T-helper 22 cell (primary cell): ENCODE measurements at places on chromosomes 11 and 22.
A peak's percentile ranks its signal among the peaks of the same experiment; 100 is the strongest.

- no peak for DNase-seq
These were observed 174.8 kb downstream of the SPON1 start for GRCh38 chr11:14137284-14137683.

GRCh38 chr11:46918083-46918787 lies at the start of gene LRP4:
Gene LRP4 (minus strand): TSS chr11:46918550. CDS start chr11:46918379, 171 bp downstream.
- DNase-seq, result peak; percentile 10

DNA sequence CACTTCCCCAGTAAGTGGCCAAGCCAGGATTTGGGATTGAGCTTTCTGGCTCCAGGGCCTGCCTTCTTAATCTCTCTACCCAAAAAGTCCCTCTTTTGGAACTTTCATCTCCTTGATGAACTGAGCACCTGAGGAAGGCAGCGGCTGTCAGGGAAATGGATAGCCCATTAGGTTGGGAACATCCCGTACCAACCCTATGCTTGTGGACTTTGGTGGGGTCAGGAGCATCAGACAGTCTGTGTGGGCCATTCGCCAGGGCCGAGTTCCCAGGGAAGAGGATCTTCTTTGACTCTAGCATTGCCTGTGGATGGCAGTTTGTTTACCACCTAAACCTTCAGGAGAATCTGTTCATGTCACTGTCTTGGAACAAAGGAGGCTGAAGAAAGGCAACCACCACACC lies 30.2 kb downstream of the ARHGEF17 start:
- DNase-seq, result no peak

DNA sequence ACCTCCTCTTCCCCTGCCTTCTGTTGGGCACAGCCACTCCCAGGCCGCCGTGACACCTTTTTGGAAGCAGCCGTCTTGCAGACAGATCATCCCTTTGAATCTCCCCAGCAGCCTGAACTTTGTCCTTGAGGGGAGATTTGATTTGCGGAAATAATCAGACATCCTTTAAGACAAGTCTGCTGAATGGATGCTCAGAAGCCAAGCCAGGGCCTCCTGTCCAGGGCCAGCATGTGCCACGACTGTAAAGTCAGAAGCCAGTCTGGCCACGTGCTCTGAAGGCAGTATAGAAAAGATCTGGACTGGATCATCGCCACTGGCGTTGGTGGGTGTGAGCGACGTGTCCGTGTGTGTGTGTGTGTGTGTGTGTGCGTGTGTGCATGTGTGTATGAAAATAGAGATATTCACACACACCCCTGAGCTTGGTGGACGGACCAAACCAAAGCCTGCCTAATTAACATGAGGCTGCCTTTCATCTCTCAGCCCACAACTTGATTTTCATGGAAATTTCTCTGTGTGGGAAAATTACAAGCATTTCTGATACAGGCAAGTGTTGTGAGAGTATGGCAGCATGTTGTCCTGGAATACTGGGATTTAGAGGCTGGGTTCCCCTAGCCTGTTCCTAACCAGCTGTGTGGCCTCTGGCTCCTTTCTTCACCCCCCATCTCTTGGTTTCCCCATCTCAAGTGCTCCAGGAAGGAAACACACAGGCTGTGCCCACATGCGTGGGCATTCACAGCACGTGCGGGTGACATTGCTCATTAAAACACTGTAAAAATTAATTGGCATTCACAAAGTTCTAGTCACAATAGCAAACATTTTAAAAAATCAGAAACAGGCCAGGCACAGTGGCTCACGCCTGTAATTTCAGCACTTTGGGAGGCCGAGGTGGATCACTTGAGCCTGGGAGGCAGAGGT lies 61.8 kb upstream of the WNT7B start:
- DNase-seq, result no peak

- DNase-seq, result no peak
These were observed 27.4 kb downstream of the RCN1 start for GRCh38 chr11:32118025-32118974.

DNA sequence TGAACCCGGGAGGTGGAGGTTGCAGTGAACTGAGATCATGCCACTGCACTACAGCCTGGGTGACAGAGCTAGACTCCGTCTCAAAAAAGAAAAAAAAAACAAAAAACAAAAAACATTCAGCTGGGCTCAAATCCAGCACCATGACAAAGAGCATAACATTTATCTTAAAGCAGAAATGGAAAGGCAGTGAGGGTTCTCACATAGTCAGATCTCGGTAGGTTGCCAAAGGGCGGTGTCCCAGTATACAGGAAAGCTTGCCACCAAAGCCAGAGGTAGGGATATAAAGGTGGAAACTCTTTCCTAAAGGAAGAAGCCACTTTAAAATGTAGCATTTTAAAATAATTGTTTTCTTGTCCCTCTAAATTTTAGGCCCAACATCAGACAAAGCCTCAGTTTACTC lies 22.4 kb upstream of the CAPRIN1 start:
- DNase-seq, result no peak

- no peak for DNase-seq
These were observed 4.0 kb downstream of the PAX6 start for GRCh38 chr11:31806928-31807798.

- no peak for DNase-seq
These were observed 67.6 kb upstream of the BID start for GRCh38 chr22:17841836-17842235.

- no peak for DNase-seq
These were observed 37.4 kb downstream of the KCNQ1 start for GRCh38 chr11:2482204-2482603.

DNA sequence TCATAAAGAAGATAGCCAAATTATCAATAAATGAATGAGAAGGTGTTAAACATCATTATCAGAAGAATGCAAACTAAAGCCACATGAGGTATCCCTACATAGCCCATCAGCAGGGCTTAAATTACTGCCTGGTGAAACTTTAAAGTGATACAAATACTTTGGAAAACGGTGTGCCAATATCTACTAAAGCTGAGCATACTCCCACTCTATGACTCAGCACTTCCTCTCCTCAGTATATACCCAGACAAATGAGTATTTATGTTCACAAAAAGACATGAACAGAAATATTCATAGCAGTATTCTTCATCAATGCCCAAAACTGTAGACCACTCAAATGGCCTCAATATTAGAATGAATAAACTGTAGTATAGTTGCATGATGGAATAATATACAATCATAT lies 284.6 kb upstream of the ZC3H12C start:
- DNase-seq, result no peak

GRCh38 chr11:61512435-61512834 lies 3.9 kb downstream of the LRRC10B start:
- no peak for DNase-seq

DNA sequence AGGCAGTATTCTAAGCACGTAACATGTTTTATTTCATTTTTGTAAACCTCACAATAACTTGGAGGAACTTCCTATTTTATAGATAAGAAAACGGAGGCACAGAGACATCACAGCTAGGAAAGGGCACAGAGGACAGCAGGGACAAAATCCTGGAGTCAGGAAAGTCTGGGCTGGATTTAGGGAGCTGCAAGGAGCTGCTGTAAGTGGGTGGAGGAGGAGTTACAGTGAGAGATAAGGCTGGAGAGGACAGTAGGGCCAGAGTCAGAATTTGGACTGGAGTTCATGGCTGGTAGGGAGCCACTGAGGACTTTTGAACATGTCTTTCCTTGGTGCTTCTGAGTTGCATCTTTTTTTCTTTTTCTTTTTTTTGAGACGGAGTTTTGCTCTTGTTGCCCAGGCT lies 32.2 kb upstream of the PTPRJ start:
- DNase-seq, result no peak

- no peak for DNase-seq
These were observed 6.2 kb downstream of the TAF6L start for GRCh38 chr11:62777389-62777788.

DNA sequence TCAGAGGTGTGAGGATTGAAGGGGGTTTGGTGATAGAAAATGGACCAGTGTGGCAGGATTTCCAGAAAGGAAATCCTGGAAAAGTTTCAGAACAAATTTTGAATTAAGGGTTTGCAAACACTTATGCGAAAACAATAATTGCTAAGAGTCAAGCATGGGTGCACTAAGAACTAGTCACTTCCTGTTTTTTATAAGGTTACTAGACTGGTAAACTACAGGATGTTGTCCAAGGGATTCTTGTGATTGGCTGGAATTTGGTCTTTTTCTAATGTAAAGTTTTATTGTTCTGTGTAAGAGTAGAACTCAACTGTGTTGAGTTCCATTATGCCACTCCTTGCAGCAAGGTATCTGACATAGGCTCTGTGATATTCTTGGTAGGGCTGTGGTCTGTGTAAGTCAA lies 54.1 kb downstream of the LIF start:
- no peak for DNase-seq

GRCh38 chr22:42326801-42327200 lies 56.3 kb upstream of the TCF20 start:
- DNase-seq, result no peak
